ENCODE measurements at places on chromosomes 12 and 14. TPM values are rescaled to one million over a fixed set of nuclear protein-coding genes. Genes with fewer than 3 reads are reported as not detected.

GRCh38 chr12:67320614-67321295 lies 51.6 kb downstream of the CAND1 start:
- DNase-seq: no peak

DNA sequence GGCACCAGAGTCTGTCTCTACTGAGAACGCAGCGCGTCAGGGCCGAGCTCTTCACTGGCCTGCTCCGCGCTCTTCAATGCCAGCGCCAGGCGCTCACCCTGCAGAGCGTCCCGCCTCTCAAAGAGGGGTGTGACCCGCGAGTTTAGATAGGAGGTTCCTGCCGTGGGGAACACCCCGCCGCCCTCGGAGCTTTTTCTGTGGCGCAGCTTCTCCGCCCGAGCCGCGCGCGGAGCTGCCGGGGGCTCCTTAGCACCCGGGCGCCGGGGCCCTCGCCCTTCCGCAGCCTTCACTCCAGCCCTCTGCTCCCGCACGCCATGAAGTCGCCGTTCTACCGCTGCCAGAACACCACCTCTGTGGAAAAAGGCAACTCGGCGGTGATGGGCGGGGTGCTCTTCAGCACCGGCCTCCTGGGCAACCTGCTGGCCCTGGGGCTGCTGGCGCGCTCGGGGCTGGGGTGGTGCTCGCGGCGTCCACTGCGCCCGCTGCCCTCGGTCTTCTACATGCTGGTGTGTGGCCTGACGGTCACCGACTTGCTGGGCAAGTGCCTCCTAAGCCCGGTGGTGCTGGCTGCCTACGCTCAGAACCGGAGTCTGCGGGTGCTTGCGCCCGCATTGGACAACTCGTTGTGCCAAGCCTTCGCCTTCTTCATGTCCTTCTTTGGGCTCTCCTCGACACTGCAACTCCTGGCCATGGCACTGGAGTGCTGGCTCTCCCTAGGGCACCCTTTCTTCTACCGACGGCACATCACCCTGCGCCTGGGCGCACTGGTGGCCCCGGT lies at the start of gene PTGDR:
Gene PTGDR, plus strand, starts transcription at position 198 of the 778 bp plus-strand sequence. Its CDS starts 117 bp downstream, at position 315.
- DNase-seq: no peak

GRCh38 chr12:1471224-1471623 lies 123.2 kb downstream of the FBXL14 start:
- no peak for DNase-seq

GRCh38 chr14:105883066-105884005 lies 357.0 kb downstream of the TMEM121 start:
- no peak for DNase-seq

DNA sequence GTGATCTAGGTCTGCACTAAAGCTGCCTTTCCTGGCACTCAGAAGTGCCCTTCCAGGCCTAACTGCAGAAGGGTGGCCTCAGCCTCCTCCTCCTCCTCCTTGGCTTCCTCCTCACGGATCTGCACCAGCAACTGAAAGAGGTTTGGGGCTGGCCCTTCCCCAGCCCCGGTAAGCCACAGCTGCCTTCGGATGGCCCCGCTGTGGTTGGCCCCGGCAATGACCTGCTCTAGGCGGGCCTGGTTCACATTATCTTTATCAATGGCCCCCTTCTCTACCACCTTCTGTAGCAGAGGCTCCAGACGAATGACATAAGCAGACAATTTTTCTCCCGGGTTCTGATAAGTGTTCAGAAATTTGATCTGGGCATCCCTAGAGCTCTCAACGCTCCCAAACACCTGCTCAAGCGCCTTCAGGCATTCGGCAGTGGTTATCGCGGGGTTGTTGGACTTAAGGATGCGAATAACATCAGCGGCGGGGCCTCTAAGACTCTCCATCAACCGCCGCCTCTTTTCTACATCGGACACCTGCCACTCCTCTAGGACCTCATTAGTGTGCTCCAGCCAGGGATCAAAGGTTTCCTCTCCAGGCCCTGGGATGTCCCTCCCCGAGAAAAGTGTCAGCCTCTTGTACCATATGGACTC lies 1.5 kb downstream of the PNMA1 start:
- DNase-seq: no peak

DNA sequence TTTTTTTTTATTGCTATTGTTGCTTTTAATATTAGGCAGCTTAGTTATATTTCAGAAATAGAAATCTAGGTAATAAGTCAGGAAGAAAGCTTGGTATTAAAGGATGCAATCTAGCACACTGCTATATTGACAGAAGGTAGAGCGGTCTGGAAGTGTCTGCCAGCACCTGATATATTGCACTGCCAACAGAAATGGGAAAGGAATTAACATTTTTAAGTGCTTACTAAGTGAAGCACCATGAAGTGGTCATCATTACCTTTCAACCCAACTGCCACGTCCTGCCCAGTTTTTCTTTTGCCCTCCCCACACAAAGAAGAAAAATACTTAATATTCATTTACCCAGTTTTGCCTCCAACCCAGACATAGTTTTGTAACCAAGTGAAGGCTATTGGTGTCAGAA lies 163.5 kb downstream of the KITLG start:
- DNase-seq: no peak

GRCh38 chr12:46830731-46831334 lies 5.0 kb upstream of the SLC38A4 start:
- DNase-seq: no peak

- no peak for DNase-seq
Observed at GRCh38 chr12:117377758-117378157, 16.3 kb upstream of the NOS1 start.

DNA sequence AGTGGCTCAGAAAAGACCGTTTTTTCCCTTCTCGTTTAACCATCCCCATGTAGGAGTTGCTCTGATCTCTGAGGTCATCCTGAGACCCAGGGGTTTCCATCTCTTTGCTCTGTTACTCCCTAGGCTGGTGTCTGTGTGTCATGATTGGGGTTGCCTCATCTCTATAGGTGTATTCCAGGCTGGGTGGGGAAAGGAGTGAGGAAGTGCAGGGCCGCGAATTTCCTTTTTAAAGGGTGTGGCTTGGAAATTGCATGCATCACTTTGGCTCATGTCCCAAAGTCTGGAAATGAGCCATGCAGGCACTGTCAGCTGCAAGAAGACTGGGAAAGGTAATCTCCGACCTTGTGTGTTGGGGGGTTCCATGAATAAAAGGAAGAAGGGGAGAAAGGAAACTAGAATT lies 201.9 kb downstream of the AACS start:
- DNase-seq: no peak

GRCh38 chr12:21751517-21751916 lies 23.0 kb downstream of the KCNJ8 start:
- no peak for DNase-seq

GRCh38 chr12:108162207-108162606 lies 33.1 kb downstream of the WSCD2 start:
- DNase-seq: no peak

- DNase-seq: no peak
Observed at GRCh38 chr12:116674643-116675183, 63.2 kb downstream of the SPRING1 start.

DNA sequence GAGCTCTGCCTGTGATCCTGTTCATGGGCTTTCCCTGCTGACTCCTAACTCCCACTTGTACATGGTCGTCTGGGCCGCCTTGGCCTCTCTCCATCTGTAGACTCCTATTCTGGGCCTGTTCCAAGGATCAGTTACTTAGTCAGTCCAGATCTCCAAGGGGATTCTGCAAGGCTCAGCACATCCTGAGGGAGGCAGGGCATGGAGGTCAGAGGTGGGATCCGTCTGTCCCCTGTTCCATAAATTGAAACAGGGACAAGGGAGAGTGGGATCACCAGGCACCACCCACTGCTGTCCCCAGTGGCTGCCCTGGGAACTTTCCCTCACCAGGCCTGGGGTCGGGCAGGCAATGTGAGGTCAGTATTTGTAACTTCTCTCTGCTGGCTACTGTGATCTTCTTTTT lies 43.5 kb downstream of the KCTD10 start:
- no peak for DNase-seq

ASB2 gene
- 4.1 TPM for polyA plus RNA-seq

MMP19 gene
- polyA plus RNA-seq: 0.16 TPM

All from HepG2 (cell line).